Activated CD4-positive, alpha-beta T cell treated with anti-CD3 and anti-CD28 coated beads for 24 hours (primary cell): ENCODE measurements at places on chromosomes 5 and 9.

DNA sequence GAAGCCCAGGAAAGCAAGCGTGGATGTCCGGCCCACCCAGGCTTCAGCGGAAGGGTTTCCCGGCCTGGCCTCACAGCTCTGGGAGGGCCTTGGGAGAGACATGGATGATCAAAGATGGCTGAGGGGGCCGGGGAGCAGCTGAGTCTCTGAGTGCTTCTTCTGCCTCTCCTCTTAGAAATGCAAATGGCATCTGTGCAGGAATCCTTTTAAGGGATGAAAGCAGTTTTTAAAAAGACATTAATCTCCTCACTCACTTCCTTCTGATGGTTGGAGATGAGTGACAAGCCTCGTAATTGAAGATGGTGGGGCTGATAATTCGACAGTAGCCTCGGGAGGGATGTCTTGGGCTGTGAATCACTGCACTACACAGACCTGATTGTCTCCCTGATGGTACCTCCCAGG, 24.3 kb upstream of the PITX1 start:
- DNase-seq: no peak

DNA sequence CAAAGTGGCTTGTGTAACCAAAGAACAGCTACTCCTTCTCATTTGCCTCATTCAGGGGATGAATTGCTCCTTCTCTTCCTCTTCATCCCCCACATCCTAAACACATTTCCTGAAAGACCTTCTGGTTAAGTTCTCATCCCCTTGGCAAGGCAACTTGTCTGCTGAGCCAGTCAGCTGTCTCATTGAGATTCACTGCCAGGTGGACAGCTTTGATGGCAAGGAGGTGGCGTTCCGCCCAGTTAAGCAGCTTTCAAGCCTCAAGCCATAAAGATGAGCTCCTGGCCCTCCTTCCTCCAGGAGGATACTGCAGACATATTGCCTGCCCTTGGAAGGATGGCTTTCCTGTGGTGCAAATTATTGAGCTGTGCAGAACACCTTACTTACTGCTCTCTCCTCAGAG, 448.6 kb upstream of the MPDZ start:
- no peak for DNase-seq

- no peak for DNase-seq
Observed at GRCh38 chr9:87883274-87883673, 597 bp downstream of the SPATA31E1 start.

DNA sequence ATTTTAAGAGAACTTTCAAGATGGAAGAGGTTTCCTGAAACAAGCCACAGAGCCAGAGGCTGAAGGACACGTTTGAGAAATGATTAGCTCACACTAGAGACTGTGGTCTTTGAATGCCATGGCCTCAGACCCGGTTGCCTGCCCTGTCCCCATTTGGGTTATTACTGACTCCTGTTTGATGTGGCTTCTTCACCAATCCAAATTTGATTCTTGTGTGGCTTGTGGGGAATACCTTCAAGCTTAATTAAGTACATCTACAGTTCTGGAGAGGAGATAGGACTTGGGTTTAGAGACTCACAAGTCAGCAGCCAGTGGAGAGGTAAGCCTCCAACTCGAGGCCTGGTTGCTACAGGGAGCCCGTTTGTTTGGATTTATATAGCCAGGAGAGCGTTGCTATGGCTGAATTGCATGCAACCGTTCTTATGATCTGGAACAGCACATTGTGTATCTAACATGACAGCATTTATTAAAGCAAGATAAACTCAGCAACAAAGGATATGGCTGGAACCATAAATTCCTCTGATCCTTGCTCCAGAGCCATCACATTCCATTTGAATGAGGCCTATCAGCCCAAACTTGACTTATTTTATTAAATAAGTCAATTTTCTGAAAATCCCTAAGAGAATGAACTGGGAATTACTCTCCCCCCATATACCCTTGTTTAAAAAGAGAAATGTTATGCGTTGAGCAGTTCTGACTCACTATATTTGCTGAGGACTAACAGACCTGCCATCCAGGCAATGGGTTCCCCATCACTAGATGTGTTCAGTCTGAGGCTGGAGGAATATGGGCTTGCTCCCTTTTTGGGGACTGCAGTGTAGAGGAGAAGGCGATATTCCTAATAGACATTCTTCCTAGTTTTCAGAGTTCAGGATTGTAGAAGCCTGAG, 88.4 kb upstream of the TNFSF8 start:
- no peak for DNase-seq

DNA sequence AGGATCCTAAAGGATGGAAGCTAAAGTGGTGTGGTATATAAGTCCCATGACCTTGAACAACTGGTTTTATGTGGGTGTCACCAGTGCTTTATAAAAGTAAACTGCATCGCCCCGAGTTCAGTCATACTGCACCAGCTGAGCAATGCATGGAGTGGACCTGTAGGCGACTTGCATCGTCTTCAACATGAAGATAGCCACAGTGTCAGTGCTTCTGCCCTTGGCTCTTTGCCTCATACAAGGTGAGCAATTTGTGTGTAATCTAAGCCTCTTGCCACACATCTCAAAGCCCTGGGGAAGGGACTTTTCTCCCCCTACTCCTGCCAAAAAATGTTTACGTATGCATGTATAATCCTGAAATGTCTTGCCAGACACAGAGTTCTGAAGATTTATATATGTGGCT, at the start of gene SPINK5:
SPINK5 (plus strand) TSS at position 120 of the 400 bp plus-strand sequence; CDS start at position 185, 65 bp downstream.
- no peak for DNase-seq

GRCh38 chr5:108818613-108819272, 71.0 kb downstream of the FER start:
- no peak for DNase-seq

GRCh38 chr5:43210570-43210969, 18.5 kb downstream of the NIM1K start:
- no peak for DNase-seq

- DNase-seq: no peak
Observed at GRCh38 chr9:4055032-4055431, 244.8 kb downstream of the GLIS3 start.

GRCh38 chr9:132986114-132986513, 7.6 kb downstream of the GFI1B start:
- no peak for DNase-seq

DNA sequence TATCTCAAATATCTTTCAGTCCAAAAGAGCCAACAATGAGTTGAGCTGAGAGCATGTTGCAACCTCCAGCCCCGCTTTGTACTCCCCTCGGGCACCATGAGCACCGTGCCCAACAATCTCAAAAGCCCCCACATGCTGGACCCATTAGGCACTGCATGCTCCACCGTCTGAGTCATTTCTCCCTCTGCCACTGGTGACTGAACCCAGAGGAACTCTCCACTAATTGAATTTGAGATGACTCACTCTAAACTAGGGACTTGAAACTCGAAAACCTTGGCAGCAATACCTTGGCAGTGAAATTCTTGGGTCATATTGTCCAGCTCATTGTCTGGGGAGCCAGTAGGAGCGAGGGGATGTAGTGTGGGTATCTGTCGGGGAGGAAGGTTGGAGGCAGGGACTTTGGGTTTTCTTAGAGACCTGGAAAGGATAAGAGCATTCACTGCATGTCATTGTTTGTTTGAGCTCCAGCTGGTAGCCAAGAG, 49.9 kb upstream of the SLIT3 start:
- no peak for DNase-seq

- DNase-seq: no peak
Observed at GRCh38 chr5:76813982-76814562, 4.8 kb upstream of the F2RL1 start.

DNA sequence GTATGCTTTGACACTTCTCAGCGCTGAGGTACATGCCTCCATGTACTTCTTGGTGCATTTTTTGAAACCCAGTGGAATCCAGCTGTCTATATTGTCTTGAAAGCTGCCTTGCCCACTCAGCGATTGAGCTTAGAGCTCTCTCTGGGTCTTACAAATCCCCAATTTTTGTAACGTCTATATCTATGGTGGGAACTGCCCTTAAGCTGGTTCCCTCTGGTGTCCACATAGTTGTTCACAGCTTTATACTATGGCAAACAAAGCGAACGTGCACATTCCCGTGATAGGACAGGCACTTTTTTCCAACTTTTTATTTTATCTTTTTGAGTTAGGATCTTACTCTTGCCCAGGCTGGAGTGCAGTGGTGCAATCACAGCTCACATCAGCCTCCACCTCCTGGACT, 20.9 kb downstream of the CDHR2 start:
- DNase-seq: no peak

DNA sequence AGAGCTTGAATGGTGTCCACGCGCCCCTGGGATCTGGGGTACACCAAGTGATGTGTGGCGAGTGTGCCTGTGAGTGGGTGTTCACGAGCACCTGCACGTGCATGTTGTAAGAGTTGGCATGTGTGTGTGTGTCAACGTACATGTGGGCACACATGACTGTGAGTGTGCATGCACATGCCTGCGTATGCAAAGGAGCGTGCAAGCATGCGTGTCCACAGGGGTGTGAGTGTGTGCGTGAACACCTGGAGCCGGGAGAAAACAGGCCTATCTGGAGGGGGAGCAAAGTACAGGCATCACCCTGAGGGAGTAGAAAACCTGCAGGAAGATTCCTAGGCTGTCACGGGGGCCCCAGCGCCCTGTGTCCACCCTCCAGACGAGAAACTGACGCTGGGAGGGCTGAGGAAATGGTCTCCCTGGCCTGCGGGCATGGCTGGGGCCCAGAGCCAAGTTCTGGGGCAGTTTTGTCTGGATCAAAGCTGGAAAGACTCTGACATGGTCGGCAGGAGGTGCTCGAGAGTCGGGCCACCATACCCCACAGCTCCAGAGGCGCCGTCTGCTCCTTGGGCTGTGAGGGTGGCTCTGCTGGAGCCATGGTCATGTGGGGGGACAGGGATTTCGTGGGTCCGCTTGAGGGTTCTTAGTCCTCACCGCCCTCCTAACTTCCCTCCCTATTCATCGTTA, 31.8 kb downstream of the PTGES start:
- no peak for DNase-seq

- DNase-seq: no peak
Observed at GRCh38 chr5:21654-22233, 70.2 kb upstream of the PLEKHG4B start.

- no peak for DNase-seq
Observed at GRCh38 chr9:72038408-72038807, 22.0 kb downstream of the C9orf57 start.

- DNase-seq: no peak
Observed at GRCh38 chr5:68680366-68680765, 413.4 kb upstream of the SLC30A5 start.

- no peak for DNase-seq
Observed at GRCh38 chr9:110769667-110770066, 101.1 kb downstream of the MUSK start.
